NCI-H2081 (cell line): ENCODE measurements at places on chromosomes 6 and 20.

DNA sequence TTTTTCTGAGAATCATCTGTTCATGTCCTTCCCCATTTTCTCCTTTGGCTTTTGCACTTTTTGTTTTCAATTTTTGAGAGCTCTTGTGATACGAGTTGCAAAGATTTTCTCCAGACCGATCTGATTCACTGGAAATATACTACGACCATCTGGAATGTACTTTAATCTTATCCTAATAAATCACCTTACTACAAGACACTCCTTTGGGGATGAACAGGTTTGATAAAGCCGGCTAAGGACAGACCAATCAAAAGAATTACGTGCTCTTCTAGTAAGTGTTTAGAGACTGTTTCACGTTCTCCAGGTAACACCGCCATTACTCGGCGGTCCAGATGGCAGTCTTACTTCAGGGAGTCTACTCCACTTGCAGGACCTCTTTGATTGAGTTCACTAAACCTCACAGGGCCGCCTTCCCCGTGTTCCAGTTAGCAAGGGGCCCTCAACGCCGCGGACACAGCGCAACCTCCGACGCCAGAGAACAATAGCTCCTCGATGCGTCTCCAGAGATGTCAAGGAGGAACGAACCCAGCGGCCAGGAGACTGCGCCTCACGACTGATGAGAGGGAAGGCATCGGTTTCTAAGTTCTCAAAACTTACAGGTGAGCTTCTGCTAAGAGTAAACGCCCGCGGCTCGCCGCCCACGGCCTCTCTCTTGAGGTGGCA lies 920 bp upstream of the WTAP start:
- no peak for DNase-seq

DNA sequence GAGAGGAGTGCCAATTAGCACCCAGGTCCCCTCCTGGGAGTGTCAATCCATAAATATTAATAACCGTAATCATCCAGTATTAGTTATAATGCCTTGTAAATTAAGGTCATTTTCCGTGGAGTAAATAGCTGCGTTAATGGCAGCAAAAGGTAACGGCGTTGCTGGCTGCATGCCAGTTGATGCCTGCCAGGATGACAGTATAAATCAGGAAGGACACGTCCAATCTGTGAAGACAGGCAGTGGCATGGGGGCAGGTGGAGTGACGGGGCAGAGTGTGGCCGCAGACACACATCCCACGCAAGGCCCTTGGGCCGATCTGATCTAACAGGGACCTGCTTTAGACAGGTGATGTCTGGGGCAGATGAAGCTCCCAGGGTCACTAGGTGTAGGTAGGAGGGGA lies 49.1 kb downstream of the KCNB1 start:
- peak; percentile 22 for DNase-seq

- DNase-seq = no peak
These were observed 138.6 kb downstream of the AHI1 start for GRCh38 chr6:135358985-135359384.

DNA sequence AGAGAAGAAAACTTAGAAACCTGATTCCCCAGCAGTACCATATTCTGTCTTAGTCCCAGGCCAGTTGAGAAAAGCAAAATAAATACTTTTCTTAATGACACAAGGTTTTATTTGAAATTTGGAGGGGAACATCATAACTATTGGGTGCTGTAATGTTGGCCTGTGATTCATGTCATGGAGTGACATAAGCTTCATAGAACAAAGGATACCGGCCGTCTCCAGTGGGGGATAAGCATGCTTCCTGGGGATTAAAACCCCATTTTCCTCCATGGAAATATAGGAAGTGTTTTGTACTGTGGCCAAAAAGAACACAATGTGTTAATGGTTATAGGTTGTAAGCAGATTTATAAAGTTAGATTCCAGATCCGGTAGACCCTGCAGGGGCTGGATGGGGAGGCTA lies 18.0 kb downstream of the MTHFD1L start:
- DNase-seq = no peak

- DNase-seq = no peak
These were observed 152.0 kb downstream of the TASP1 start for GRCh38 chr20:13486694-13487093.
